ENCODE measurements at places on chromosomes 3 and 15.
A peak's percentile ranks its signal among the peaks of the same experiment; 100 is the strongest.

- no peak for DNase-seq
Observed at GRCh38 chr3:165748094-165748493, 89.1 kb downstream of the BCHE start.

GRCh38 chr3:53974324-53974723, 82.7 kb upstream of the SELENOK start:
- no peak for DNase-seq

DNA sequence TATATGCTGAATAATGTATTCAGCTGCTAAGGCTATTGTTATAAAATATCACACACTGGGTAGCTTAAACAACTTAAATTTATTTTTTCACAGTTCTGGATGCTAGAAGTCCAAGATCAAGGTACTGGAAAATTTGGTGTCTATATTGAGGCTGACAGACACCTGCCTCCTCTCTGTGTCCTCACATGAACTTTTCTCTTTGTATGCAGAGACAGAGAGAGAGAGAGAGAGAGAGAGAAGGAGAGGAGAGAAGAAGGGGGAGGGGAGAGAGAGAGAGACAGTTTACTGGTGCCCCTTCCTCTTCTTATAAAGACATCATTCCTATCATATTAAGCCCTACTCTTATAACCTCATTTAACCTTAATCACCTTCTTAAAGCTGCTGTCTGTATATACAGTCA, 320.1 kb upstream of the THBS1 start:
- no peak for DNase-seq

DNA sequence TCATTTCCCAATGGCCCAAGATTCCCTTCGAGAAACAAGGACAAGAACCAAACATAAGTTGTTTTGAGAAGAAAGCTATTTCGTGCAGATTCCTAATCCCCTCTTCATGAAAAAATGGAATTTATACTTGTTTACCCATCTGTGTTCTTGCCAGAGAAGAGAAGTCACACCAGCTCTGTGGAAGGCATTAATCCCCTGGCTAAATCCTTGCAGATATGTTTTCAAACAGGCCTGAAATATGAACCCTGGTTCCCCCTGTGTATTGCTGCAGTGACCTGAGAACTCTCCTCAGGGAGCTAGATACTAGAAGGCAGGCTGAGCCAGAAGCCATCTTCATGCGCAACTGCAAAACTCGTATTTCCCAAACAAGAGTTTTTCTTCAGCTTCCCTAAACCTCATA, 337.7 kb downstream of the NEK10 start:
- DNase-seq: no peak

DNA sequence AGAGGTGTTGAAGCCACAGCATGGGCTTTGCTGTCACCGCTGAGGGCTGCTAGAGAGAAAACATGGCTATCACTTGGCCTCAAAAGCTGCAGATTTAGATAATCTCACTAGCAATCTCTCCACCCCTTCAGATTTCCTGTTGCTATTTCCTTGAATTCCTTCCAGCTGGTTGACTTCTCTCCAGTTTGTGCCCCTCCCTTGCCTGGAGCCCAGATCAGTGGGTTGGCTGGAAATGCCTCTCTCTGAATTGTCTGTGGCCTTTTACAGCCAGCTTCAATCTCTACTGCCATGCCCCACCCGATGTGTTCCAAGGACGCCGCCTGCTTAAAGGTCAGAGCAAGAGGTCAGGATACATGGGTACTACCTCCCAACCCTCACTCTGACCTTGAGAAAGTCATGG, 294.1 kb downstream of the NTRK3 start:
- DNase-seq: no peak

DNA sequence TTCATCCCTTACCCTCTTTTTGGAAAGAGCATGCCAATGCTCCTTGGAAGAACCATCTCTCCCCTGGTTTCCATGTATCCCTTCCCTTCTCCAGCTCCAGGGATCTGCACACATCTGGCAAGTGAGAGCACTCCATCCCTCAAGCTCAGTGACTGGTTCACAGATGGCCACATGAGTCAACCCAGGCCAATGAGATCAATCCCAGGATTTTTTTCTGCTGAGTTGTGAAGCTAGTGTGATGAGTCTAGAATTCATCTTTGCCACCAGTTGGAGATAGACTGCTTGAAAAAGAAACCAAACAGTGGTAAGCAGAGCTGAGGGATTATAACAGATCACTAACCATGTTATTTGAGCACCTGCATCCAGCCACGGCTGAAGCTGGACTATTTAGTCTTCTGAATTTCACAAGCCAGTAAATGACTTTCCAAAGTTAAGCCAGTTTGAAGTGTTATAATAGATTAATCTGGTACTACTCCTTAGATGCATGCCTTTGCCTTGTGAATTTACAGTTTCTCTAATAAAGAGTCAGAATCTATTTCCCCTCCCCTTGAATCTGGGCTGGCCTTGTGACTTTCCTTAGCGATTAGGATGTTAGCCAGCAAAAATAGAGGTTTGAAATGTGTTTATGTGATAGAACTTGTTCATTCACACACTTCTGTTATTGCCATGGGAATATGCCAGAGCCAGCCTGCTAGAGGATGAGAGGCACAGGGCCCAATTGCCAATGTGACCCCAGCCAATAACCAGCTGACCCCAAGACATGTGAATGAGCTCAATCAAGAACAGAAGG, 159.8 kb downstream of the WNT5A start:
- DNase-seq: peak; percentile 38

GRCh38 chr15:96514607-96515285, 184.2 kb downstream of the NR2F2 start:
- DNase-seq: no peak

DNA sequence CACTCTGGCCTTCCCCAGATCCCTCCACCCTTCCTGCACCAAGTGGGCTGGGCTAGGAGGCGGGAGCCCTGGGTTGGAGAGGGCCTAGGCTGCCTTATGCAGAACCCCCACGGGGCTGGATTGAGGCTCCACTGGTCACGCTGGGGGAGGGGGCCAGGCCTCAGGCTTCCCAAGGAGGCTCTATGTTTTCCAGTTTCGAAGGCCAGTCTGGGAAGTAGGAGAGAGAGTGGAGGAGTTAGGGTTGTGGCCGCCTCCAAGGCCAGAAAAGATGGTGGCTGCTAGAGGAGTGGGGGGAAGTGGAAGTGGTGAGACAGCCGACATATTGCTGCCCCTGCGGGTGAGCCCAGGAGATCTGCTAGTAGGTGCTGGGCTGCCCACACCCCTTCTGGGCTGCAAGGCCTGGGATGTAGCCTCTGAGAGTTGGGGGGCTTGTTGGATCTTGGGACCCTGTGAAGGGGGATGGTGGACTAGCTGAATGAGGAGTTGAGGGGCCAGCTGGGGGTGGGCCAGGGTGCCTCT, 1.2 kb downstream of the GNAI2 start:
- no peak for DNase-seq

GRCh38 chr3:49161808-49162530, 4.2 kb downstream of the CCDC71 start:
- DNase-seq: no peak

- peak; percentile 95 for DNase-seq
Observed at GRCh38 chr3:189188466-189188865, 16.7 kb downstream of the TPRG1 start.

- DNase-seq: no peak
Observed at GRCh38 chr3:45741247-45741646, 52.1 kb downstream of the SACM1L start.

DNA sequence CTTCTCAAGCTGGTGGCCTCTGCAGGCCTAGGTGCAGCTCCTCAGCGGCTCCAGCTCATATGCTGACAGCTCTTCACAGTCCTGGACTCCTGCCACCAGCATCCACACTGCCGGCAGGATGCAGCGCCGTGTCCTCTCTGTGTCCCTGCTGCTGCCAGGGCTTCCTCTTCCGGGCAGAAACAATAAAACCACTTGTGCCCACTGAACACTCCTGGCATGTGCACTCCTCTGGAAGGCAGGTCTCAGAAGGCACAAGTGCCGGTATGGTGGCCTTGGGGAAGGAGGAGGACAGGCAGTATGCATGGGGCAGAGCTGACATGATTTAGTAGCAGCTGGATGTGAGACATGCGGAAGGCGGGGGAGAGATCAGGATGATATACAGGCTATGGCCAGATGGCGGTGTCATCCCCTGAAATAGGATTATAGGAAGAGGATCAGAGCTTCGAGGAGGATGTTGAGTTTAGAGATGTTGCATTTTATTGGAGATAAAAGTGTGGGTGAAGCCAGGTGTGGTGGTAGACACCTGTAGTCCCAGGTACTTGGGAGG, 7.5 kb upstream of the MAN2A2 start:
- no peak for DNase-seq

DNA sequence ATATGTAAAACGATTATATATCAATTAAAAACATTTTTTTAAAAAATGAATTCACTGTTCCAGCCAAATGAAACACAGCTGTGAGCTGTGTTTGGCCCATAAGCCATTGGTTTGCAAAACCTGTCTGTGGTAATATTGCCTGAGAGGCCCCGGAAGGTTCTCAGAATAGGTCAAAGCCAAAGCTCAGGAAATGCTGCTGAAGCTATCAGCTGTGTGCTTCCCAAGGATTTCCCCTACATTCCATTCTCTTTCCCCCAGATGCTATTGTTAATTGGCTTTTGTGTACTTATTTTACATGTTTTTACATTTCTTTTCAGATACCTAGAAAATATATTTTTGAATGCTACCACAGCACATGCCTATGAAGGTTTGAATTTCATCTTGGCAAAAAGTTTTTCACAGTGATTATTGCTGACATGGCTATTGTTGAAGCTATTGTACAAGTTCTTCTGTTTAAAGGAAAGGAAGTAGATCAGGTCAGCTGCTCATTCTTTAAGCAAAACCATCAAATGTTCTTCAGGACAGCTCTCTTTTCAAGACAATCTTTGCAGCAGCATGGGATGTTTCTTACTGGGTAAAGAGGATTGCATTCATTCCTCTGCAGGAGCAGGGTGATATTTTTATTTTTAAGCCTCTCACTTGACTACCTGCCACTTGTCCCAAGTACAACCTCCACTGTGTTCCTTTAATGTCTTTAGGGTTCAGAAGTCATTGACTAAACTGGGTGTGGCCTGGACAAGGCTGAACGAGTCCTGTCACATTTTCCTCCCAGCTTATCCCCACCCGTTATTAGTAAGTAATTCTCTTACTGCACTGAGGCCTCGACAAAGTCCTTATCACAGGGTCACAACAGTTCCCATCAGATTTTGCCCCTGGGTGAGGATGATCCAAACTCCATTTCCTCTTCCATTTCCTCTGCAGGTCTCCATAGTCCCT, 26.3 kb upstream of the BNC1 start:
- DNase-seq: peak; percentile 46

DNA sequence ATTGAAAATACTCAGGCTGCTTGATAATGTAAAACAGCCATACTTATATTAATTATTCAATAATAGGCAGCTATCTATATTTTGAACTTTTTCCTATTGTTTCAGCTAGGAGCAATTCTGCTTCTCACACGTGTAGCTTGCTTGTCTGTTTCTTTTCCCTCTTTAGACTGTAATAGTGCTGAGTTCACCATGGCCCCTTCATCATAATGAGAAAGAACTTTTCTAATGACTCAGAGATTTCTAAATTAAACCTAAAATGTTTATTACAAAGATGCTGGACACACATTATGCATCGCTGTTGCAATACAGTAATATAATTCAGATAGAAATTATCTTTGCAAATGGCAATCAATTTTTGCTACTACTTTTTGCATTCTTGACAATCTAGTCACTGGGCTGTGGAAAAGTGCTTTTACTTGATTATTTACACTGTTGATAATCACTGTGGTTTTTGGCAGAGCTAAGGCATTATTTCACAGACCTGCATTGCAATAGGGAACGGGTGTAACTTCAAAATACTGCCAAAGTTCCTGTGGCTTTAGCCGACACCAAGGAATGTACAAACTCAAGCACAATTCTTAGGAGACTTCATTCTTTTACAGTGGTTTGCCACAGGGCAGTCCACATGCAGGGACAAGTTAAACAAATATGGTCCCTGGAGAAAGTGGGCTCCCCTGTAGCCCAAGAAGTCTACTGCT, 281.0 kb upstream of the TBL1XR1 start:
- peak; percentile 97 for DNase-seq

GRCh38 chr3:48429960-48430707, at the start of gene PLXNB1:
Gene PLXNB1 (minus strand): TSS chr3:48430086. CDS start chr3:48424611, 5,475 bp downstream.
- DNase-seq: peak; percentile 83

- DNase-seq: no peak
Observed at GRCh38 chr3:30598668-30599545, 7.5 kb upstream of the TGFBR2 start.

DNA sequence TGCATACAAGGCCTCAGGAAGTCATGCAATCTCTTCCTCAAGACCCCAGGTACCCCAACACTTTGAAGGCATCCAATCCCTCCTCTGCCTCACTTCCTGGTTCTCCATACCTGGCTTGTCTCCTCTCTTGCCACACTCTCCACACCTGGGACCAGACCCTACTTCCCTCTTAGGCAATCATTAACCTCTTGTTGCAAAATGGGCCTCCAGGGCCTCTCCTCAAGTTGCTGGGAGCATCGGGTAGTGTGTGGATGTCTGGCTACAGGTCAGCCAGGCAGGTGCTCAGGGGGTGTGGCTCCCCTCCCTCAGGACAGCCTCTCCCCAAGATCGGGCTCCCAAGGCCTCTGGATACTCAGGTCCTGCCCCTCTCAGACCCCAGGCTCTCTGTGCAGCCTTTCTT, 8.6 kb downstream of the PLA2G4E start:
- no peak for DNase-seq

DNA sequence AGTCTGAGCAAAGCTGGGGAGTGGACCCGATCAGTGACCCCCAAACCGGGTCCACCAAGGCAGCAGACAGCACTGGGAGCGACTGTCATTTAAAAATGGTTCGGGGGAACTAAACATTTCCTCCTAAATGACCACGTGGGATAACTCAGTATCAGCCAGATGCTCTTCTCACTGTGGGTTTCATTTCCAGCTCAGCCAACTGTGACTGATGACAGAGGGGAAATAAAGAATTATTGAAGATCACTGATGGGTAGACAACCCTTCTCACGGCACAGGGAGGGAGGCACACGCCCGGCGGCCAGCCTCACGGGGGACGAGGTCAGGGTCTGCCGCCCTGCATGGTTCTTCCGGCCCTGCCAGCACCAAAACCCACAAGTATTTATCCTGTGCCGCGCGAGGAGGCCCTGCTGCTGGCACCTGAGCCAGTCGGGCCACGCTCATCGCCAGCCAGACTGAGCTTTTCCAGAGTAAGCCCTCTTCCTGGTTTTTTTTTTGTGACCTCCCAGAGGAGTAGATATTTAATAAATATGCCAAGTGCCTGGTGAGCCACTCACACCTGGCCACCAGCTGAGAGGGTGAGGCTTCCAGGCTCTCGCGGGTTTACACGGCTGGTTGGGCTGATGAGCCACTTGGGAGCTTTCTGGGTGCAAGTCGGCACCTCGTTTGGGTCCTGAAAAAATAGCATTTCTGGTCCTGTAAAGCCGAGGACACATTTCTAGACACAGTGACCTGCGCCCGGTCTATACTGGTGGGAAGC, 6.2 kb downstream of the MELTF start:
- DNase-seq: no peak

DNA sequence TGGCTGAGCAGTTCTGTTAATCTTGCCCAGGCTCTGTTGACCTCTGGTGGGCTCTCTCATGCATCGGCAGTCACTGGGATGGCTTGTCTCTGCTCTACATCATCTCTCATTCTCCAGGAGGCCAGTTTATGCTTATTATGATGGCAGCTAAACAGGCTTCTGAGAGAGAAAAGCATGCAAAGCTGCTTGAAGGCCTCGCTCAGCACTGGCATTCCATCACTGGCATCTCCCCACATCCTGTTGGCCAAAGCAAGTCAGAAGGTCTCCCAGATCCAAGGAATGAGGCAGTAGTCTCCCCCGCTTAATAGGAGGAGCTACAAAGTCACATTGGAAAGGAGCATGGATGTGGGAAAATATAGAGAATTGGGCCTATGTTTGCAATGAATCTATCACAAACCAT, 212.6 kb downstream of the ZNF621 start:
- DNase-seq: no peak

Measured in NCI-H226 (cell line).